HL-60 (cell line): ENCODE measurements at places on chromosomes 16 and 17.
A peak's percentile ranks its signal among the peaks of the same experiment; 100 is the strongest.

- DNase-seq: no peak
These were observed 13.7 kb downstream of the MMD start for GRCh38 chr17:55407641-55408566.

- DNase-seq: no peak
These were observed 40.7 kb downstream of the ACTG1 start for GRCh38 chr17:81471818-81472456.

DNA sequence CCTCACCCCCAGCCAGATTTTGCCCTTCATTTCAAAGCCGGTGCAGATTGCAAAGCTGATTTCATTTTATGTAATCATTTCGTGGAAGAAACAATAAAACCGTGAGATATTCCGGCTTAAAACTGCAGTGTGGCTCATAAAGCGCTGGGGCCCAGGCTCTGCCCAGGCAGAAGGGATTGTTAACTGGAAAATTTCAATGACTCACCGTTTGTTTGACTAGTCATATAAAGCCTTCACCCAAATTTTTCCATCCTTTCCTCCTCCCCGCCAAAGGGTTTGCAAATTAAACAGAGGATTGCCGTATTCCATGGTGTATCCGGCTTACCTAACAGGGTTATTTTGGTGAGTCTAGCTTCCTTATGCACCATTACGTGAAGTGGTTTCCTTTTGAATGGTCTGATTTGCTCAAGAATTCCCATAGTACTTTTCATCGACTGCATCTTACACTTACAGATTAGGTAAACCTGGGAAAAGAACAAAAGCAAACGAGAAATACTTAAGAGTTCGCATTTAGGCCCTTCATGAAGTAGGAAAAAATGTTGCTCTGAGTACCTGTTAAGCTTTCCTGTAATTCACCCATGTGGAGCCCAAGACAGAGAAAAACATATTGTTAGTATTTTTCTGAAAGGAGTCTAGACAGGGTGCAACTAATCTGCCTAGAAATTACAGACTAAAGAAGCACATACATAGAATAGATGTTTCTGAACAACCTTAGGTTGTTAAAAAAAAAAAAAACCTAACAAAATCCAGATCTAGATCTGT is 949 bp upstream of the GSPT1 start:
- no peak for DNase-seq

GRCh38 chr17:40516581-40517285 is 15.3 kb upstream of the TNS4 start:
- peak; percentile 65 for DNase-seq

DNA sequence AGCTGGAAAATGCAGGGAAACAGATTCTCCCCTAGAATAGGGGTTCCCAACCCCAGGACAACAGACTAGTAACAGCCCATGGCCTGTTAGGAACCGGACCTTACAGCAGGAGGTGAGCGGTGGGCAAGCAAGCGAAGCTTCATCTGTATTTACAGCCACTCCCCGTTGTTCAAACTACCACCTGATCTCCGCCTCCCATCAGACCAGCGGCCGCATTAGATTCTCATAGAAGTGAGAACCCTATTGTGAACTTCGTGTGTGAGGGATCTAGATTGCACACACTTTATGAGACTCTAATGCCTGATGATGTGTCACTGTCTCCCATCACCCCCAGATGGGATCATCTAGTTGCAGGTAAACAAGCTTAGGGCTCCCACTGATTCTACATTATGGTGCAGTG is 3.5 kb downstream of the CD300LB start:
- no peak for DNase-seq

- no peak for DNase-seq
These were observed 116.6 kb downstream of the ZNF18 start for GRCh38 chr17:11880714-11881113.

GRCh38 chr16:8204769-8205168 is 385.5 kb downstream of the TMEM114 start:
- no peak for DNase-seq

DNA sequence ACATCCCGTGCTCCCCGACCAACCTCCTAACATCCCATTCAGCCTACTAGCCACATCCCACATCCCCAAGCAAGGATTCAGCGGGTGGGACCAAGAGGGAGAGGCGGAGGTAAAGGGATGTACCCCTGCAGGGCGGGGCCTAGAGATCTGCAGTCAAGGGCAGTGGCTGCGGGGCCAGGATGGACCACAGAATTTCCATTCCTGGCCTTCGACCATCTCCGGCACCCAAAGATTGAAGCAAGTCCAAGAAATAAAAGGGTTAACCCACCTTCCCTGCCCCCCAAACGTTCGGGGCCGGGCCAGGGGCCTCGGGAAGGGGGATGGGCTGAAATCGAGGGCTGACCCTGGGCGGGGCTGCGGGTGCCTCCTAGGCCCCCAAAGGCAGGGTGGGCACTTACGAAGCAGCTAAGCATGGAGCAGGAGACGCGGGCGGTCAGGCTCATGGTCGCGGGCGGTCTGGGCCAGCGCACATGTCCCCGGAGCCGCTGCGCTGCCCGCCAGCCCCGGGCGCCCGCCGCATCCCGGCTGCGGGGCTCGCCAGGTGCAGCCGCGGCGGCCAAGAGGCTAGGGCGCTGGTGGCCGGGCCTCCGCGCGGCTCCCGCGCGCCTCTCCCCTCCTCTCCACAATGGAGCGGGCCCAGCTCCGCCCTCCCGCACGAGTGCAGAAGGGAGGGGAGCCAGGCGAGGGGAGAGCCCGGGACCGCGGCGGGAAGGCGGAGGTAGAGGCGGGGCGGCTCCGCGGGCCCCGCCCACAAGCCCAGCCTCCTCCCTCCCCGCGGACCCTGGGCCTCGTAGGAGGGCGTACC is at the start of gene MTMR4:
Gene MTMR4 (minus strand): TSS at position 674 of the 805 bp plus-strand sequence. CDS start 231 bp downstream, at position 443.
- peak; percentile 55 for DNase-seq

DNA sequence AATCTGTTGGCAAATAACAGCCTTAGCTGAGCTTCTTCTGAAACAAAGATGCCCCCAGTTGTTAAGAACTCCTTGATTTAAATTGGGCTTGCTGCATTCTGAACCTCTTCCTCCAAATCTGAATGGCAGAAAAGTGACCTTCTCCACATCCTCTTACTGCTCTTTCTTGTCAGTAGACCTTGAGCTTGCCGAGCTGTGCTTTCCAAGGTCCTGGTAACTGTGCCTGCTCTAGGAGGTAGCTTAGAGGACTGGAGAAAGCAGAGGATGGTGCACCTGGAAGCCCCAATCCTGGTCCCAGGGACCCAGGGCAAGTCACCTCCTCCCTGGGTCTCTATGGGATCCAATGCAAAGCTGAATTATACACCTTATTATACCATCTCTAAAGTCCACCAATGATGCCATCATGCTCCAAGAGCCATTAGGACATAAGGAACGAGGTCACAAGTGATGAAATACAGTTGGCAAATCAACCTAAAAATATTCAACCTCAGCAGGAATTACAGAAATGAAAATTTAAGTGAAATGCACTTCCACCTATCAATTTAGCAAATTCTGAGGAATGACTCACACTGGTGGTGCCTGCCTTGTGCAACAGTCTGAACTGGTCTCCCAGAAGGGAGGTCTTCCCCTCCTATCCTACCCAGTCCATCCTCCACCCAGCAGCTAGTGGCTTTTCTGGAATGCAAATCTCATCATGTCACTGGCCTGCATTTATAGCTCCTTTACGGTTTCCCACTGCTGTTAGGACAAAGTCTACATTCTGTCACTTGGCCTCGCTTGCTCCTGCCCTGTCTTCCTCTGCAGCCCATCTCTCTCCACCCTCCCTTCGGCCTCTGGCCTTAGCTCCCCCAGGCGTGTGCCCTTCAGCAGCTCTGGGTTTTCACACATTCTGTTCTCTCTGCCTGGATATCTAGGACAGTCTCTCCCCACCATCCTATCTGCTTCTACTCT is 36.6 kb downstream of the TOM1L2 start:
- DNase-seq: peak; percentile 37

GRCh38 chr17:75501378-75502071 is 13.8 kb downstream of the CASKIN2 start:
- no peak for DNase-seq

DNA sequence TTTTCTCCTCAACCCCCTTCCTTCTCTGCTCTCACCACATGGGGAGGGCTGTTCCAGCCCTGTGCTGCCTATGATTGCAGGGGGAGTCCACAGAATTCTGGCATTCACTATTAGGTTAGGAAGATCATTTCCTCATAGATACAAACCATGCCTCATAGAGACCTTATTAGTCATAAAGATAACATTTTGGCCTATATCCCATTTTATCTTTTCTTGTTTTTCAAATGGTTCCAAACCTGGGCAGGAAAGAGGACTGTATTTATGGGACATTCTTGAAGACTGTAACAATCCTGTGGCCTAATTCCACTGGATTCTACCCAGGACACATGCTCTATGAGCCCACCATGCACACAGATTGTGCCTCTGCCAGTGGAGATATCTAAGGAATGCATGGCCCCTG is 51.7 kb downstream of the ASIC2 start:
- no peak for DNase-seq

DNA sequence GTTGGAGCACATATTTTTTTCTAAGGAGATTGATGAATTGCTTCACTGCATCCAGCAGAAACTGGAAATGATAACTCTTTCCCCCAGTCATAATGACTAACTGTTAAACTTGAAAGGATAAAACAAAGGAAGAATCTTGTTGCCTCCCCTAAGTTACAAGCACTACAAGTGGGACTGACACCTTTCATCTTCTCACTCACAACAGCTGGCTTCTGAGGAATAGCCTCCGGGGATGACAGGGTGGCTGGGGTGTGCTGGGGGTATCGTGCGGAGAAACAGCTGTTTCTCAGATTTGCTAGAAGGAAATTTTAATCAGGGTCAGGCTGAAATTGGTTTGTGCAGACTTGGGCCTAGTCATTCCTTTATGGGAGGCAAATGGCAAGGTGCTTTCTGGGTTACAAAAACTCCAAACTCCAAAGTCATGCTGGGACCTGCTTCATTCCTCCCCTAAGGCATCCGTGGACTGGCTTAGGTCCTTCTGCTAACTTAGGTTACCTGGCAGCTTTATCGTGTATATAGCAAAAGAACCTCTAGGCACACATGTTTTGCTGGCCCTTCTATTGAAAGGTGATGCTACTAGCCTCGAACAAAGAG is 557.2 kb downstream of the TOX3 start:
- DNase-seq: no peak

DNA sequence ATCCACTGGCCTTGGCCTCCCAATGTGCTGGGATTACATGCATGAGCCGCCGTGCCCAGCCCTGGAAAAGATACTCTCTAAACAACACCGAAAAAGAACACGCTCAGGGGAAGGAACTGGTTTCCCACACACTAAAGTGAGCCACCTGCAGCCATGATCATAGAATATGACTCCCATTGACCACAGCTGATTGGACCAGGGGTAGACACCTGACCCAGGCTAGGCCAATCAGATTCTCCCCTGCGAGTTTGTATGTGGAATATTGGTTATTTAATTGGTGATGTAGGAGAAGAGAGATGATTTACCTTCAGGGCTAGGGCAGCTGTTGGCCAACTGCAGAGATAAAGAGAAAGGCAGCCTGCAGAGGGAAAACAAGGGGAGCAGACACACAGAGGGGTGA is 9.0 kb upstream of the GGA2 start:
- DNase-seq: no peak

DNA sequence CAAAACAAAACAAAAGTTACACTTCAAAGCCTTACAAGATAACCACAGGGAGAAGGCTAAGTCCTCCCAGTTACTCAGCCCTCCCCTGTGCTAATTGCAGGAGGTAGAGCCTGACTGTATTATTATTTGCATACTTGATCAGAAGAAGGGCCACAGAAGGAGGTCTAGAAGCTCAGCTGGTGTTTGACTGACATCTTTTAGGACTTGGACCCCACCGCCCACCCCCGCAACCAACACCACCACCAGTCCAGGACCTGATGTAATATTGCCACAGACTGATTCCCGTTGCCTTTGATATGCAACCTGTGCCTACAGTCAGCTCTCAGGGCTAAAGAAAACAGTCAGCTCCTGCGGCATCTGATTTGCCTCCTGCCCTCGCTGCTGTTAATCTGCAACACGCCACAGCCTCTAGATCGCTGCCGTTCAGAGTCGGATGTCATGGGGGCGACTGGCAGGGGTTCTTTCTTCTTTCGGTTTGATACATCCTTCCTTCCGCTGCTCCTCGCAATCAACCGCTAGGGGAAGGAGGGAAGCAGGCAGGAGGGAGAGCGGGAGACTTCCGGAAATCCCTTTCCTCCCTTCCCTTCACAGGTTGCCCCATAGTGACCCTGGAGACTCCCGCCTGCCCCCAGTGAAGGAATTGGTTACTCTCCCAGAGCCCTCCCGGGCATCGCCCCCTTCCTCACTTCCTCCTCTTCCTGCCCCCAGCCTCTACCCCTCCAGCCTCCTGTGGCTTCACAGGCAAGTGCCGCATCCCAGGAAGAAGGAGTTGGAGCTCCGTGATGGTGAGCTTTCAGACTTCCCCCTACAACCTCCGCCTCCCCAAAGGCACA is 90.5 kb upstream of the SOX9 start:
- DNase-seq: no peak

DNA sequence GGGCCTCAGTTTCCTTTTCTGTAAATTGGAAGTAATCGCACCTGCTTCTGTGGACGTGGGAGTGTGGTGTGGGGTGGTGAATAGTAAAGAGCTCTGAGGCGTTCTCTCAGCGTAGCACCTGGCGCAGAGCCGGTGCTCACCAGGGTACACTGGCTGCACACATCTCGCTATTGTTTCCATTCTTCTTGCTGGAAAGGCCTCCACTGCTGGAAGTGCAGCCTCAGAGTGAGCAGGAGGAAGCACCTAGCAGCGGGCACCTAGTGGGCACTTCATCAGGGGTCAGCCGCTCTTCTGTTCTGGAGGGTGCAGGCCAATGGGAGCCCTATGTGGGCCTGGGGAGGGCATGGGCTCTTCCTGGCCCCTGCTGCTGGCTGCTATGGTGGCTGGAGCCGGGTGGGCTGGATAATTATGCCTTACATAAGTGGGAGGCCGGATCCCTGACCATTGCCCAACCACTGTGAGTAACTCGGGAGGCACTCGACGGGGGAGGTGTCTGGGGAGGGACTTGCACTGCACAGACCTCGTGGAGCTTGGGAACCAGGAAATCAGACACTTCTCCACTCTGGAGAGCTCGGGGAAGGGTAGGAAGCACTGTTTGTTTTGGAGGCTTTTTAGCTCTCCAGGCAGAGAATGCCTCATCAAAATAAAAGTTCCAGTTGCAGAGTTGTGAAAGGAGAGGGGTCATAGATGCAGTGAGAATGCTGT is 1.7 kb downstream of the MAP2K3 start:
- DNase-seq: peak; percentile 91

- no peak for DNase-seq
These were observed 6.5 kb downstream of the C16orf90 start for GRCh38 chr16:3488801-3489200.

- DNase-seq: no peak
These were observed 33.2 kb downstream of the ACTG1 start for GRCh38 chr17:81479175-81480071.

GRCh38 chr17:5819921-5820685 is 235.8 kb upstream of the NLRP1 start:
- no peak for DNase-seq

DNA sequence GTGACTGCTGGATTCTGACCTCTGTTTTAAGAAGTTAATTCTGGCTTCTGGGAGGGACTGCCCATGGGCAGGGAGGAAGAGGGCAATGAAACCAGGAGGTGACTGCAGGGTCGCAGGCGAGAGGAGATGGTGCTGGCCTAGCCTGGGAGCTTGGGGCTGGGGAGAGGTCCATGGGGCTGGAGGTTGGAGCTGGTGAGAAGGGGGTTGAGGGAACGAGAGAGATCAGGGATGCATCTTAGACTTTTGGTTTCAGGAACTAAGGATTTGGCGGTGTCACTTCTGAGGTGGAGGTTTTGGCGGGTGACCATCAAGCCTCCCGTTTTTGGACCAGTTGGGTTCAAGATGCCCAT is 64.6 kb downstream of the NKD1 start:
- no peak for DNase-seq
